ENCODE measurements at places on chromosomes 3 and 15.

DNA sequence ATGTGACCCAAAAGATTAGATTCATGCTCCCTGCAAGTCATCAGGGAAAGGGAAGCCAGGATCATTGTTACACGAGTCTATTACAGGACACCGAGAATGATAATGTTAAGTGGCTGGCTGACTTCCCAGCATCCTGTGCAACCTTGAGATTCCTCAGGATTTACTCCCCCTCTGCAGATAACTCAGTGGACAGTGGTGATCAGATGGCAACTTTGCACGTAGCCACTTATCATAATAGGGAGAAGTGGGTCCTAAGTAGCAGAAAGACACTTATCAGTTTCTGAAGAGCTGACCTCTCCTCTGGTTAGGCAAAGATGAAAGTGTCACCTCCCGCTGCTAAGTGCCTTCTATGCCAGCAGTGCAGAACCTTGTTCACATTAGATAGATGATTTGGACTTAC lies 6.7 kb upstream of the TMPRSS7 start:
- no peak for DNase-seq

DNA sequence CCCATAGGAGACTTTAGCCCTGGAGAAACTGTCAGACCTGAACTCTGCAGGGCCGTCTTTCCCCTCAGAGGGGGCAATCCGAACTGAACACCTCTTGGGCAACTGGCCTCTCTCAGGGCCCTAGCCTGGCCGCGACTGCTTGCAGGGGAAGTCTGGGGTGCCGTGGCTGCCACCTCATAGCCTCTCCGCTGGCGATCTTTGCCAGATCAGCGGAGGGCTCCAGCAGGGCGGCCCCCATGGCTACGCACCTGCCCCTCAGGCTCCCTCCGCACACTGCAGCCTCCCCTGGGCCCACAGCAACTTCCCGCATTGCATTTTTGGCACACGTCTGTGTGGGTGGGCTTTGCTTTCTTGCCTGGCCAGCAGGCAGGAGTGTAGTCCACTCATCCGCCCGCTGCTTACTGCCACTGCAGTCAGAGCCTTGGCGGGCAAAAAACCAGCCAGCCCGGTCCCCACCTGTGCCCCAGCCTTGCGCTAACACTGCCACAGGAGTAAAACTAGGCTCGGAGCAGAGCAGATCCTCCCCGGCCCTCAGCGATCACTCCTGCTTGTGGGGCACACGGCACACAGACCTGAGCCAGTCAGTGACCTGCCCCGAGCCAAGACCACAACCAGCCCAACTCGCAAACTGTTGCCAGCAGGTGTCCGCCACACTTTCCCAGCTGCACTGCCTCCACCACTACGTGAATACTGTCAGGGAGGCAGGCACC lies 266.8 kb upstream of the CBLB start:
- no peak for DNase-seq

GRCh38 chr3:146131616-146132410 lies 29.2 kb downstream of the PLOD2 start:
- peak; percentile 32 for DNase-seq

GRCh38 chr3:85427467-85427866 lies 468.7 kb downstream of the CADM2 start:
- DNase-seq = no peak

DNA sequence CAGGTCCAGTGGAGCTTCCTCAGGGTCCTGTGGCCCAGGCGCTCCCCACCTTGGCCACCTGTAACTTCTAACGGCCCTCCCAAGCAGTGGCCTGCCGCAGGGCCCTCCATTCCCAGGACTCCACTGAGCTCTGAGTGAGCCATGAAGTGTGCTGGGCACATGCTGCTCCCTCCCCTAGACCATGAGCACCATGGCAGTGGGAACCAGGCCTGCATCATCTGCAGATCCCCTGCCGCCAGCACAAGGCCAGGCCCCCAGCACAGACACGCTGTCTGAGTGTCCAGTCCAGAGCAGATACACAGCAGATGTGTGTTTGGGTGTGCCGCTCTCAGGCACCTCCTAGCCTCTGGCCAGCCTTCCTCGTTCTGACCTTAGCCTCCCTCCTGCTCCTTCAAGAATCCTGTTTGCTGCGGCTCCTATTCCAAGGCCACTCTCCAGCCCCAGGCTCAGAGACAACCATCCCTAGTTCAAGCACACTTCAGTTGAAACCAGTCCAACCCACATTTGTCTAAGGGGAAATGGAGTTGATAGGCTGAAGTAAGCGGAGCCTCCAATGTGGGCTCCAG lies 7.0 kb upstream of the KLF15 start:
- no peak for DNase-seq

DNA sequence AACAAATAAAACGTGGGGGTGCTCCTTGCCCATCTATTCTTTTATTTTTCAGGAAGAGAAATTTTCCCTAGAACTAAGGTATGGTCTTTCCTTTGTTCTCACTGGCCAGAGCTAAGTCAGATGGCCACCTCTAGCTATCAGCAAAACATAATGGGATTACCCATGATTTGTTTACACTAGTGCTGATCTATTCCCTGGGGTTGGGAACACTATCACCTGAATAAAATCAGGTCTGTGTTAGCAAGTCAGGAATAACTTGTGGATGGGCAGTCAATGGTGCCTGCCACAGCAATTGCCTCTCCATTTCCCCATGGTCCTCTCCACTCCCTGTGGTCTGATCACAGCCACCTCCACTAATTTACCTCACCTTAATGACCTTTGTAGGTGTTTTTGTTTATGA lies 181.7 kb upstream of the CADPS start:
- no peak for DNase-seq

- no peak for DNase-seq
These were observed 123.7 kb downstream of the BCHE start for GRCh38 chr3:165713479-165713878.

DNA sequence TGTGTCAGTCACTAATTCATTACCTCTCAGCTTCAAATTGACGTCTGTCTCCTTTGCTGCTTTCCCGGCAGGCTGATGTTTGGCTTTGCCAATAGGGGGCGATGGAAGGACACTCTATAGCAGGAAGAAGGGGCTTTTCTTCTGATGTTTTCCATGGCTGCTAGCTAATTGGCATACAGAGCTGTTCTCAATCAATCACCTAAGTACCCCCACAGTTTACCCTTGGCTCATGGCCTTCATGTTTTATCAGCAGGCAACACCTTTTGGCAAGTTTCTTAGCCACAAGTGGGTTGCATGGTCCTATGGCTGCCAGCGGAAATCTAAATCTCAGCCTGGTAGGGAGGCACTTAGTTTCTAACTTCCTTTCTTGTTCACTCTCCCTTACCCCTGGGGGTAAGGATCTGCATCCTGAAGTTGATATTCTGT lies 45.0 kb downstream of the ESYT3 start:
- peak; percentile 66 for DNase-seq

DNA sequence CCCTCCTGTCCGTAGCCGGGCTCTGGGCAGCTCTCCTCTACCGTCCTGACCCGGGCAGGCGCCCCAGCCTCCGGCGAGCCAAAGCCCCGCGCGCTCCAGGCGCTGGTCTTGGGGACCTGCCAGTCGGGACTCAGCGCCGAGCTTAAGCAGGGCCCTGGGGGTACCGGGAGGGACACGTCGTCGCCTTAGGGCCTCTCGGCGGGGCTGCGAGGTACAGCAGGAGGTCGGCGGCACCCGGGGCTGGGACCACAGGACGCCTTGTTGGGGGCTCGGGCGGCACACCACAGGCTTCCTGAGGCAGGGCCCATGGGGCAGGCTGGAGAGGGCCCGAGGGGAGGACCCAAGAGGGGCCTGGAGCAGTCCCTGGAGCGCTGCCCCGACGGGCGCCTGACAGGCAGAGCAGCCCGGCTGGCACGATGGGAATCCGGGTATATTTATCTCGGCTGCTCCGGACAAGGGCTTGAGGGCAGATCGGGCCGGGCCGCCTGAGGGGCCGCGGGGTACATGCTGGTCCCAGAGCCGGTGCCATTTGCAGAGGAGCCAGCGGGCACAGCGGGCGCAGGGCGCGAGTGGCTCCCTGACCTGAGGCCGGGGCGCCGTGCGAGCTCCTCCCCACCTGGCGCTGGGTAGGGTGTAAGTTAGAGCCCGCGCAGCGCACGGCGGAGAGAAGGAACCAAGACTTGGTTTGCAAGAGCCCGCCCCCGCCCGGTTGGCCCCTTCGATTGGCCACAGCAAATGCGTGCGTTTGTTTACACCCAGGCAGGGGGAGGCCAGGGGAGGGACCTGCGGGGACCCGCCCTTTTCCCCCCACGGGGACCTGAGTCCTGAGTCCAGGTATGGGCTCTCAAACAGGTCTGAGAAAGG lies 574 bp downstream of the SLC38A3 start:
- peak; percentile 32 for DNase-seq

- DNase-seq = no peak
These were observed 52.5 kb downstream of the KLF15 start for GRCh38 chr3:126304704-126305103.

DNA sequence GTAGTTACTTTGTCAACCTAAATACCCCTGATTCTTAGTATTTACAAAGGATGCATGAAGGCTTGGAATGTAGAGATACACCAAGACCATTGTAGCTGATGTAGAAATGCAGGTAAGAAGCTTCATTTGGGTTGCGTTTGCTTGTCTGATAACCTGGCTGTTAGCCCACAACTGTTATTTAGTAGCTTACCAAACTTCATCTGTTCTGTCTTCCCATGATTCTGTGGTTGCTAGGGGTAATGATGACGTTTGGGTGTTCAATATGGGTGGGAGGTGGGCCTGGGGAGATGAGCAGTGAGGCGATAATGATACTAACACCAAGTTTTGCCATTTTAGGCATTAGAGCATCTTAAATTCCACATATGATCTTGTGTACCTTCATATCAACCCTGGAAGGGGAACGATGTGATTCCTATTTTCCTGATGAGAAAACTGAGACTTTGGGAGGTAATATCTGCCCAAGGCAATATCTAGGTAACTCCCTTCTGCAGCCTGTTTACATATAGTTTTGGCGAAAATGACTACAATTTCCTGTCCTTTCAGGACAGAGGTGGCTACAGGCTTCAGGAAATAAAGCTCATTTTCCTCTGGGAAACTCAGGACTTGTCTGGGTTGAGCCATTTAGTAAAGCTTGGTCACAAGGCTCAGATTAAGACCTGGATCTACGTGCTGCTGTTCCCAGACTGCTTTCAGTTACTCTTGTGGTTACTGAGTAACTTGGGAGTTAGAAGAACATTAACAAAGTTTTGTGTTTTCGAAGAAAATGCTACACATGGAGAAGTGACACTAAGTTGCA lies 26.8 kb downstream of the FNDC3B start:
- no peak for DNase-seq

DNA sequence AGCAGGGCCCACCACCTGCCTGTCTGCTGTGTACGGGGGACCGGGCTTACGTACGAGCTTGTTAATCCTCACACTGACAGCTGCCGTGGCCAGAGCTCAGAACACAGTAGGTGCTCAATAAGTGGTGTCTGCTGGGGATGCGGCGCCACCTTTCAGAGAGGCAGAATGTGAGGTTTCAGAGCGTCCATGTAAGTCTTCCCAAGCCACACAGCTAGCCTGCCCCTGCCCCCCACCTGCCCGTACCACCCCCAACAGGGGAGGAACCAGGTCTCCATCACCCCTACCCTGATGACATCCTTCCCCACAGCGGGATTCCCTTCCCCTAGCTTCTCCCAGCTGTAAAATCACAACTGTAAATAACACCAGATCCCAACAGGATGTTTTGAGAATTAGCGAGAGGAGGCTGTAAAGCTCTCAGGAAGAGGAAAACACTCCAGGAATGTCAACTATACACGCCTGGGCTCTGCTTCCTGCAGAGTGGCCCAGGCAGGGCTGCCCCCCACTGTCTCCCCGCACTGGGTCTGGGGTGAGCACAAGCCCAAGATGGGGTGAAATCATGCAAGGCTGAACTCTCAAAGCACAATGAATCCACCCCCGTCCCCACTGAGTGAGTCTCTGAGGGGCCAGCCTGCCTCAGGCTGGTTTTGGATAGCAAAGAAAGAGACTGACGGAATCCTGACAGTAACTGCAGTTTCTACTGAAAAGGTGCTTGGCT lies 250.1 kb upstream of the LYSMD4 start:
- peak; percentile 44 for DNase-seq

- peak; percentile 64 for DNase-seq
These were observed 58.7 kb upstream of the BCHE start for GRCh38 chr3:165895919-165896318.

DNA sequence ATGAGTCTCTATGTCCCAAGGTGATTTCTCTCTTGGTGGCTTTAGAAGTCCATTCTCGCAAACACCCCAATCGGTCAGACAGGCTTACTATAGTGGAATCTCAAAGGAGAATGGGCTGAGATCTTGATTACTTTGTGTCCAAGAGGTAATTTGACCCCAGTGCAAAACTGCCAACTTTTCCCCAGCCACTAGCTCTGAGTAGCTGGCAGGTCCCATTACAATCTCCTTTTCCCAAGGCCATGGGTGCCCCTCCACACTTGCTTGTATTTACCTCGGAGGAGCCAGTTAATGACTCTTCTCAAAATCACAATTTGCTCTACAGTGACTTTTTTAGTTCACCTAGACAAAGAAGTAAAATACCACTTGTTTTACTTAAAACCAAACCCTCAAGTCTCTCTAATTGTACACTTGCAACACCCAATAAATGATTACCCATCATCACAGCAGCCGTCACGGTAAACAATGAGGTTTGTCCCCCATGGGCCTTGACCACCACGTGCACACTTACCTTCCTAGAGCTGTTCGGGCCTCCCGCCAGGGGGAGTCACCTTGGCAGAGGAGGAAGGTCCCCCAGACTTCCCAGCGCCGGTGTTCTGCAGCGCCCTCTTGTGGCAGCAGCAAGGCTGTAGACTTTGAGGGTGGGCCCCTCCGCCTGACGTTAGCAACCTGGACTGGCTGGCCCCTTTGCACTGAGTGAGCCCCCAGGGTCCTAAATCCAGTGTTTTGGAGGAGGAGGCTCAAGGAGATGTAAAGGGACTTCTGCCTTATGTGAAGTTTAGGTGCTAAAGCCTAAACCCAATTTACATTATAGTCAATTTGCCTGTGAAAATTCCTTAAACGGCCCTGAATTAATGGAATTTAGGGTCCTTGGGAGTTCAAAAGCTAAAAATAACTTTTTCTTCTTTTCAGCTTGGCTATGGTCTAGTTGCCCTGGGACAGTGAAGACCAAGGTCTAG lies 18.7 kb upstream of the HDAC11 start:
- DNase-seq = peak; percentile 59

DNA sequence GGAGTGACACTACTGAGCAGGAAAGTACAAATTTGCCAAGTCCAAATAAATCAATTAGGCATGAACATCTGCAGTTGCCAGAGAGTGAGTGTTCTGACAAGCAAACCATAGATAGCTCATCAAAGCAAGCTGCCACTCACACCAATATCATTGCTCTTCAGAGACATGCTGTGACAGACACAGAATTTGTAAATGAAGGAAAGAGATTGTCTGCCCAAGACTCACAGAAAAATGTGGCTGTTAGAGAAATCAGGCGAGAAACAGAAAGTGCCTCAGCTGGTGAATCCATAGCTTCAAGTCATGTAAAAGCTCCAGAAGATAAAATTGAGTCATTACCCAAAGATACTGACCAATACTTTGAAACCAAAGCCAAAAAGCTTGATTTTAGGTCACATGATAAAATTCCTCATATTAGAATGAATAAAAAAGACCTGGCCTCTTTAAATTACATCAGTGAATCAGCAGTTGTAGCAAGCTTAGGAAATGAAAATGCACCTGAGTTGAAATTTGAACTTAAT lies 50.8 kb downstream of the CRYBG3 start:
- no peak for DNase-seq

GRCh38 chr15:42275780-42276391 lies 2.7 kb upstream of the TMEM87A start:
- no peak for DNase-seq

DNA sequence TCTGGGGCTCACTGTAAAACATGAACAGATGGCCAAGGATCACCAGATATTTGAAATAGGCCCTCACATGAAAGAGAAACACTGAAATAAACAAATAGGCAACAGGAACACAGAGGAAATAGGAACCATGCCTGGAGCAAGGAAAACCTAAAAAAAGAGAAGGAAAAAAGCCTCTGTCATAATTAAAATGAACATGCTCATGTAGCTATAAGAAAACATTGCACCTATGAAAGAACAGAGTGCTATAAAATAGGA lies 102.4 kb downstream of the RAB11A start:
- DNase-seq = no peak

All from SJCRH30 (cell line).